ENCODE measurements at places on chromosomes 16 and 17.

GRCh38 chr17:1398931-1399678 is 917 bp downstream of the YWHAE start:
- DNase-seq, result peak; percentile 62

DNA sequence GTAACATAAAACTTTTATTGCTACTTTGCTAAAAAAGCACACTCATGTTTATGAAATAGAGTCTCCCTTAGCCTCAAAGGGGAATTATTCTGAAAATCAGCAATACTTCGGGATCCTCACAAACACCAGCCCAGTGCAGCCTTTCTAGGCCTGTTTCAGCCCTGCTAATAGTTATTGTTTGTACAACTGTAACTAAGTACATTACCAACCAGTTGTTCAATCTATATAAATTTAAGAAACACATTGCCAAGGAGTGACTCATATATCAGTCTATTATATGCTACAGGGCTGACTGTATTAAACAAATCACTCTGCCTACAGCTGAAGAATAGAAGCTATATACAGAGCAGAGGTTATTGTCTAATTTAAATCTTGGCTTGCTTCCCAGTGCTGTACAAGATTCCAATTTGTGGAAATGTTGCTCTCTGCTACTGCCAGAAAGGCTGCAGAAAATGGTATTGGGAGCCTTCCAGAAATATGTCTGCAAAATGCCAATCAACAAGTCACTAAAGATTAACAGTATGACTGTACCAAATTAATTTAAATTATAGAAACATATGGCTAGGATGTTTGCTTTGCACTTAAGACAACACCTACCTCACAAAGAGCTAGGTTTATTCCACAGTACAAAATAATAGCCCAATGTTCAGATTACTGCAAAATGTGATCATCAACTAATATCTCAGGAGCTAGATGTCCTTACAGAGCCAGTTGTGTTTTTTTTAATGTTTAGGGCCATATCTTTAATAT is 49.7 kb downstream of the TOX3 start:
- DNase-seq, result peak; percentile 11

DNA sequence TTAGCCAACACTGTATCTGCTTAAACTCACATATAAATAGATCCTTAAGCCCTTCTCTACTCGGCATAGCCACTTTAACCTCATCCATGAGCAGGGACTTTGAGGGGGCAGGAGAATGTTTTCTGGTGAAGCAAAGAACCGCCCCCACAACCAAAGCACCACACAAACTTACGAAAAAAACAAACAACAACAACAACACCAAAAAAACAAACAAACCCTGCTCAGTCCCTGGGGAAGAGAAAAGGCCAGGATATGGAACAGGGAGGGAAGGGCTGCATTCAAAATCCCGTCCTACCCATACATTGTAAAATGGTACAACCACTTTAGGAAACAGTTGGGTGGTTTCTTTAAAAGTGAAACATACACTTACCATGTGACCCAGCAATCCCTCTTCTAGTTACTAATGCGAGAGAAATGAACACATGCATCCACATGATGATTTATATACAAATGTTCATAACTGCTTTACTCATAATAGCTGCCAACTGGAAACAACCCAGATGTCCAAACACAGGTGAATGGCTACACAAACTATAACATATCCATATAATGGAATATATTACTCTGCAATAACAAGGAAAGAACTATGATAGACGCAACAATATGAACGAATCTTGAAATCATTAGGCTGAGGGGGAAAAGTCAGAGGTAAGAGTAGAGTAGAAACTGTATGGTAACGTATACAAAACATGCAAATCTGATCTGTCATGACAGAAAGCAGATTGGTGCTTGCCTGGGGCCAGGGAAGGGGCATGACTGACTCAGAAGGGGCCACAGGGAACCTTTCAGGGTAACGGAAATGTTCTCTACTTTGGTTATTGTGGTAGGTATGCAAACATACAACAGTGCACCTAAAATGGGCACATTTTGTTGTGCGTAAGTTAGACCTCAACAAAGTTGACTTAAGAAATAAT is 37.7 kb upstream of the TOB1 start:
- DNase-seq, result no peak

- no peak for DNase-seq
Measured at GRCh38 chr17:37726248-37726647, 18.6 kb downstream of the HNF1B start.

GRCh38 chr17:3529817-3530741 is 27.5 kb downstream of the TRPV3 start:
- no peak for DNase-seq

DNA sequence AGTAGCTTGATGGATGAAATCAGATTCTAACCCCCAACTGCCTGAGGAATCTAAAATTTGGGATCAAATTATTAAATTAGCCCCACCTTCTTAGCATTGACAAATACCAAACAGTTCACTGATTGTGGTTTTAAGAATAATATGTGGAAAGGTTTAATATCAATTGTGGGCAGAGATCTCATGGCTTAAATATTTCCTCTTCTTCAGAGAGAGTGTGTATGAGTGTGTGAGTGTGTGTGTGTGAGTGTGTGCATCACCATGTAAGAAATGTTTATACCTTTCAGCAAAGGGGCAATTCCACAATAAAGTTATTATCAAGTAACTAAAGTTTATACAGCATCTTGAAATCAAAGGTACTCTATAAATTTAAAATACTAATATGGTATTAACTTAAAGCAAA is 3.2 kb downstream of the SMURF2 start:
- DNase-seq, result no peak

DNA sequence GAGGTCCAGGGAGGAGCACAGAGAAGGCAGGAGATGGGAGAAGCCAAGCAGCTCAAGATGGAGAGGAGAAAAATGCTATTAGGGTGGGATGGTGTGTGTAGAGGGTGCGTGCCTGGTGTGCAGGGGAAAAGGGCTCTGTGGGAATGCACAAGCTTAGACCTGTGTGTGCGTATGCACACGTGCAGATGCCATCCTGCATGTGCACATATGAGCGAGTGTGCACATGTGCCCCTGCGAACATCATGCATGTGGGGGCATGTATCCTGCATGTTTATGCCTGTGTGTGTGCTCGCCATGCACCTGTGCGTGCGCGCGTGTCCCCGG is 438 bp upstream of the KCNJ12 start:
- no peak for DNase-seq

Measured in NCI-H82 (cell line).